ENCODE measurements at places on chromosomes 16 and 17.

- no peak for DNase-seq
Observed at GRCh38 chr17:5123343-5124124, 7.7 kb downstream of the USP6 start.

GRCh38 chr17:75987041-75987440 lies 8.0 kb downstream of the TEN1 start:
- no peak for DNase-seq

DNA sequence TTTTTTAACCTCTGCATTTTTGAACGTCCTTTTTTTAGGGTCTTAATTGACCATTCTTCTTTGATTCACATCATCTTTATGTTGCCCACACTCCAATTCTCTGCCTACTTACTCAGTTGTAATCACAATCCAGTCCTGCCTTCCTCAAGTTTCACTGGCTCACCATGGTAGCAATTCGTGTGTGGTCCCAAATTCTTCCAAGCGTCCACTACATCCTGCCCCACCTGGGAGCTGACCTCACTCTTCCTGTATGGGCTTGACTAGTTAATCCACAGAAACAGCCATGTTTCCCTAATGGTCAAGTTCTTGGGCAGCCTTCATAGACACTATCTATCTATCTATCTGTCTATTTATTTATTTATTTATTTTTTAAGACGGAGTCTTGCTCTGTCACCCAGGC lies 7.1 kb downstream of the TLCD2 start:
- no peak for DNase-seq

DNA sequence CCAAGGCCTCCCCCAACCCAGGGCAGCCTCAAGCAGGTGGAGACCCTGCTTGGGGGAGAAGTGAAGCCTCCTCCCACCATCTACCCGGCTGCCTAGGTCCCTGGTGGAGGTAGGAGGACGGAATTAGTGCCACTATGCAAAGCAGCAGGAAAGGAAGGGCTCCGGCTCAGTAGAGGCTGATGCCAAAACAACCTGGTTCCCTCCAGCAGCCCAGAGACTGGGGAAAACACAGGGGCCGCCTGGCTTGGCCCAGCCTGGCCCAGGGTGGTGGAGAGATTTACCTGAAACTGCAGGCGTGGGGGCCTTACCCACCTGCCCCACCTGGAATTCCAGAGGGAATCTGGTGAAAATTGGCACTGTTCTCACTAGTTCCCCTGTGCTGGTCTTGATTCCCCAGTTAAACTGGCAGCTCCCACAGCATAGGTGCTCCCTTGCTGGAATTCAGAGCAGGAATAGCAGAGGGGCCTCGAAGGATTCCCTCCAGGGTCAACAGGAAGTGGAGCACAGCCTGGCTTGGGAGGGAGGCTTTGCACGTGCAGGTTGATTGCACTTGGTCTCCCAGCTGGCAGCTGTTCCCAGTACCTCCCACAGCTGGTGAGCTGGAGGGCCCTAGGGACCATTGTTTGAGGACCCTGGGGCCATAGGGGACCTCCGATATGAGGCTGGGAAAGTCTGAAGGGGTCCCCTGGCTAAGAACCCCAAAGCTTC lies 4.5 kb downstream of the CD79B start:
- DNase-seq, result no peak

DNA sequence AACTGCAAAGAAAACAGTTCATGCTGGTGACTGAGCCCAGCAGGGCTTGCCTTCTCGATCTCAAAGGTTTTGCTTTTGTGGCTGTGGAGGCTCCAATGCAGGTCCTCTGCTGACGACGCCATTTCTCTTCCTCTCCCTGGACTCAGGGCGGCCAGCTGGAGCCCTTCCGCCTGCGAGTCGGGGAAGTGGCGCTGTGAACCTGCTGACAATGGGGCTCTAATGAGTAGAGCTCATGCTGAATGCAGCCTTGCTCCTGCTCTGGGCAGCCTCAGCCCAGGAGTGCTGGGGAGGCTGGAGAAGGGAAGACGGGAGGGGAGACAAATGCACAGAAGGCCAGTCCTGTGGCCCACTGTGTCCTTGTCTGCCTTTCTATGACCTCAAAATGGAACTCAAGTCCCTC lies 43.8 kb downstream of the VAC14 start:
- no peak for DNase-seq

- DNase-seq, result no peak
Observed at GRCh38 chr17:29591146-29591736, 1.7 kb upstream of the ANKRD13B start.

DNA sequence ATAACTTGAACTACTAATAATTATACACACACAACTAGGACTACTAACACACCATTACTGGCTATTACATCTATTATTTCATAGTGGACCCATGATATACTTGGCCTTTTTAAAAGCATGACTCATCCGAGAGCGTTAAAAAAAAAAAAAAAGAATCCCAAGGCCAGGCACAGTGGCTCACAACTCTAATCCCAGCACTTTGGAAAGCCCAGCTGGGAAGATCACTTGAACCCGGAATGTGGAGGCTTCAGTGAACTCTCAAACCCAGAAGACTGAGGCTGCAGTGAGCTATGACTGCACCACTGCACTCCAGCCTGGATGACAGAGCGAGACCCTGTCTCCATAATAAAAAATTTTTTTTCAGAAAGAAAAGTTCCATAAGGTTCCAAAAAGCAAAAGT lies 3.1 kb downstream of the GLG1 start:
- no peak for DNase-seq

DNA sequence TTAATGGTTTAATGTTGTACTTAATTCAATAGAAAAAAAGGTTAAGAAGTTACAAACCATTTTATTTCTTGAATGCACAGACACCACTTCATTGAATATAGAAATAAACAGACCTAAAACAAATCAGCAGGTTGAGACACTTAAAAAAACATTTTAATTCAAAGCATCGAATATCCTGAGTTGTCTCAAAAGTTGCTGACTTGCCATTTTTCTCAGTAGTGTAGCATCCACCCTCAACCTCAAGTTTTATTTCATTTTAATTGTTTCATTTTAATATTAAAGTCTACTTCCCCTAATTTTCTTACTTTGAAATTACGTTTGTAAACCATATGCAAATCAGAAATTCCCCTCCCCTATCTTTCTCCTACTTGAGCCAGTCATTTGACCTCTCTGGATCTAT lies 5.8 kb upstream of the MED13 start:
- DNase-seq, result no peak

DNA sequence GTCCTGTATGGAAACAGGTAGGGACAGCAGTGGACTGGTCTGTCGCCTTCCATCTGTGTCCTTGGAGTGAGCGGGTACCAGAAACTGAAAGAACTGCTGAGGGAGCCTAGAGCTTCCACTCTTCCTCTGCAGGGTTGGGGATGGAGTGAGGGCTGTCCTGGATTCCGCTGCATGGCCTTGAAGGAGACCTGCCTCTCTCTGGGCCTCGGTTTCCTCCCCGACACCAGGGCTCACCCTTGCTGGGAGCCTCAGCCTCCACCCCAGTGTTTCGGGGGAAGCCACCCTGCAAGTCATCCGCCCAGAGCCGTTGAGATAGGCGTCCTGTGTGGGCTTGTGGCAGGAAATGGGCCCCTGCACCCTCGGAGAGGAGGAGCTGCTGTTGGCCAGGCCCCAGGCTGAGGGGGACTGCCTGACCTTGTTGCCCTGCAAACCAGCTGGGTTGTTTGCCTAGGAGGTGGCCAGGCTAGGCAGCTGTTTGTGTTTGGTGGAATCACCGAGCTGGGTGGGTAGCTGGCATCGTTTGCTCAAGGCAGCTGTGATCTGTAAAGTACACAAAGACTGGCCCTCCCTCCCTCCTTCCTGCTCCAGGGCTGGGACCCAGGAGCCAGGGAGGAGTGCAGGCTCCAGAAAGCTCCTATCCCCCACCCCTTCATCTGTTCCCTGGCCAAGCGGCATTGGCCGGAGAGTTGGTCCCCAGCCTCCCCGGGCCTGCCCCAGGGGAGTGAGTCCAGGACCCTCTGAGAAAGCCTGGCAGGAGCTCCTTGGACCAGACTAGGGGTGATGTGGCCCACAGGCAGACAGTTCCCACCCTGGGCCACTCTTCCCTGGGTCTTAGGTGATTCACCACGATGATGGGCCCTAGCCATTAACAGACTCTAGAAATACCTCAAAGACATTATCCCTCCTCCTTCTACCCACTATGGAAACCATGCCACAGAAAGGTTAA lies 1.3 kb downstream of the RAB37 start:
- DNase-seq, result peak; percentile 92

DNA sequence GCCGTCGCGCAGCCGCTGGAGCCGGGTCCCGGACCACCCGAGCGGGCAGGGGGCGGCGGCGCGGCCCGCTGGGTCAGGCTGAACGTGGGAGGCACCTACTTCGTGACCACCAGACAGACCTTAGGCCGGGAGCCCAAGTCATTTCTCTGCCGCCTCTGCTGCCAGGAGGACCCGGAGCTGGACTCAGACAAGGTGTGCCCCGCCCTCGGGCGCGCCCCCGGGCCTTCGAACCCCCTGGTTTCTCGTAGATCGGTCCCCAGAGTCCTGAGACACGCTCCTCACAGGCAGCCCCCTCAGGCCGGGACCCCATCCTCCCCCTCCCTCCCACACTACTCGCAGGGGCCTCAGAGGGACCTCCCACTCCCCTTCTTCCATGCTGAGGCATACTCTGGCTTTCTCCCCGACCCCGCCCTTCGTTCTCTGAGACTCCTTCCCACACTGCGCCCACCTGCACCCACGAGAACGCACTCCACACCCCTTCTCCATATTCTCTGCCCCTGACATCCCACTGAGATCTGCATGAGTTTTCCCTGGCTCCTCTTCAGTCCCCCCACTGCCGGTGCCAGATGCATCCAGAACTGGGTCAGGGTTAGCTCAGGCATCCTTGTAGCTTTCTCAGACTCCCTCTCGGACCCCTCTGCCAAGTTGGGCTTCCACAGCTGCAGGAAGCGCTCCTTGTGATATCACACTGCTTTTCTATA lies 523 bp downstream of the KCTD2 start:
- peak; percentile 38 for DNase-seq

DNA sequence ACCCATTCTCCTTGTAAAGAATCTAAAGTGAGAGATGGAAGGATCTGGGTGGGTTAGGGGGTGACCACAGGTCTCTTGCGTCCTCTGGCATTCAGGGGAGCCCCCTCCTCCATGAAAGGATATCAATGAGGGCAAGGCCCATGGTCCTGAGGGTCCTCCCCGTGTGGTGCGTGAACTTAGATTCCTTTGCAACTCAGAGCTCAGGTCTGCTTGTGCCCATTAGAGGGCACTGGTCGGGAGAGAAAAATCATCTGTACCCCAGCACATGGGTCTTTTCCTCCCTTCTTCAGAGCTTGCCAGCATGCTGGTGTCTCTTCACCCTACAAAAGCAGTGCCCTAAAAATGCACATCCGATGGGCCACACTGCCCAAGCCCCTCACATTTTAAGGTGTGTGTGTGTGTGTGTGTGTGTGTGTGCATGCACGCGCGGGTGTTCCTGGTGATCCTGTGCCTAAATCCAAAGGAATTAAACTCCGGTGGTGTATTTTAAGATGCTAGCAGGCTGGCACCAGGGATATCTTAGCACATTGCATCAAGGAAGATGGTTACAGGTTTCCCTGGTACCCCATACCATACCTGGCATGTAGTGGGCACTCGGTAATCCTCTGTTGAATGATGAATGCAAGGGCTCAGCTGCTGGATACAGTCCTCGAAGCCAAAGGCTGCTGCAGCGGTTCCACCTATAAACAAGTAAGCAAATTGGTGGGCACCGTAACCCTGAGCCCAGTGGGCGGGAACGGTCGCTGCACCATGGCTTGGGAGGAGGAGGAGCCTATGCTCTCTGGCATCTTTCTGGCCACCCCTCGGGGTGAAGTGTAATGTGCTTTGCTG lies 4.7 kb downstream of the C1QTNF1 start:
- DNase-seq, result no peak

DNA sequence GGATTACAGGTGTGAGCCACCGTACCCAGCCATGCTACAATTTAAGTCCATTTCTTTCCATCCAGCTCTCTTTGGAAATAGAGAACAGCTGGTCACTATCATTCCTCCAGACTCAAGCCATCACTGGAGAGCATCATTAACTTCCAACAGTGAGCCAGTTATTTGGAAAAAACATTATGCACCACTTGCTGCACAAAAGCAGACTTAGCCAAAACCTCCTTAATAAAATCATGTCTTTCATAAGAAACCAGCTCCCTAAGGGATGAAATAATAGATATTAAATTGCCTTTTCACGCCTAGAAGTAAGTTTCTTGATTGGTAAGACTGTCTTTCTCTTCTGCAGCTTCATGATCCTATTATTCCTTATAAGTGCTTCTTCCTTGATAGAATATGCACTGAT lies 17.9 kb downstream of the SLC39A11 start:
- DNase-seq, result no peak
